Left ventricle myocardium superior (tissue), 1 donor: ENCODE measurements at places on chromosomes 3 and 15. TPM values are rescaled to one million over a fixed set of nuclear protein-coding genes. Genes with fewer than 3 reads are reported as not detected.

DNA sequence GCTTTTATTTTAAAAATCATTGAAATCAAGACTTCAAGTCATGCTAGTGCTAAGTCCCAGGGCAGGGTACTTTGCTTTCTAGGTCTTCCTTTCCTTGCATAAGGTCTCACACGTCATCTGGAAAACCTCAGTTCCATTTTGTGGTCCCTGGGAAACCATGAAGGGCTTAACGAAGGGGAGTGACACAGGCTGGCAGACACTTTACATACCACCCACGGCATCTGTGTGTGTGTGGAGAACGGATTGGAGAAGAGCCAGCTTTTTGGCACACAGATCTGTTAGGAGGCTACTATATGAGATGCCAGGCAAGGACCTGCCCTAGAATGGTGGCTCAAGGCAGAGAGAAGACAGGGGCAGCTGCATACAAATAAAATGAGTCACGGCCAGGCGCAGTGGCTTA lies 107.5 kb upstream of the NSMCE3 start:
- no peak for DNase-seq

PLSCR5 gene
- not detected for total RNA-seq

- DNase-seq, result no peak
These were observed 77.4 kb upstream of the SEC13 start for GRCh38 chr3:10398341-10398740.

SYNPR gene
- total RNA-seq, result not detected

- DNase-seq, result no peak
These were observed 54.9 kb downstream of the CCNL1 start for GRCh38 chr3:157104928-157105652.

GRCh38 chr15:50463423-50464358 lies 39.5 kb downstream of the USP8 start:
- DNase-seq, result no peak

GRCh38 chr3:154071146-154071545 lies 50.0 kb upstream of the ARHGEF26 start:
- no peak for DNase-seq

IP6K1 gene
- total RNA-seq, result 18.5 TPM

CASR gene
- total RNA-seq, result not detected

DNA sequence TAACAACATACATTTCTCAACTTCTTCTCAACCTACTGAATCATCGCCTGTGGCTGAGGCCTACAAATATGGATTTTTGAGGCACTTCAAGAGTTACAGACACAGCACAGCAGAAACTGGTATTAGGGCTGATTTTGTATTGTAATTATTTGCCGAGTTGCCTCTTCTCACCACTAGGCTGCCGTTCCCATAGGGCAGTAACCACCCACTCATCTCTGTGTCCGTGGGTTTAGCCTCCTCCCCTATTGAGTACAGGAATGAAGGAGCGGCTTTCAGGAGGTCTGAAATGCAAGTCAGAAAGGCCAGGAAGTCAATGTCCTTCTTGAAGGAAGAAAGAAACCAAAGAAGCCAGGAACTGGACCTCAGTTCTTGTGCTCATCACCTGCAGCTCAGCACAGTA lies 220.8 kb downstream of the MTHFS start:
- DNase-seq, result no peak

GRCh38 chr3:108450444-108450843 lies 60.0 kb downstream of the MYH15 start:
- DNase-seq, result no peak

- no peak for DNase-seq
These were observed 29.5 kb downstream of the GYG1 start for GRCh38 chr3:149020839-149021252.

DNA sequence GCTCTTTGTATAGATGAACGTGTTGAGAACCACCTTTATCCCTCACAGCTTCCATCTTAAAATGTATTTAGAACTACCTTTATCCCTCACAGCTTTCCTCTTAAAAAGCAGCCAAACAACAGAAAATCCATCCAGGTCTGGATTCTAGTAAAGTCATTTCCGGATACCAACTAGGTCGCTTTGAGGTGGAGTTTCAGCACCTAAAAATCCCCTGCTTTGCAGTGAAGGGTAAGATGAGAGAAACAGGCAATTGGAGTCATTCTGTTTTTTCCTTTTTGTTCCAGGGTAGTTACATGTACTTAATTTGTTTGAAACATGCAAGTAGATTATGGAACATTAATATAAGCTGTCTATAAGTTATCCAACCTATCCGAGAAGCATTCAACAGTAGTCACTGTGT lies 192.0 kb downstream of the UBE2E2 start:
- no peak for DNase-seq

- DNase-seq, result peak; percentile 71
These were observed 134.8 kb upstream of the MEF2A start for GRCh38 chr15:99430881-99431401.

PPM1L gene
- 56.4 TPM for total RNA-seq

THAP10 gene
- total RNA-seq, result 4.7 TPM

IFT57 gene
- 17.3 TPM for total RNA-seq

GRCh38 chr3:153260681-153261080 lies 98.7 kb downstream of the RAP2B start:
- DNase-seq, result no peak

PRRT3 gene
- total RNA-seq, result 0.35 TPM

PGBD4 gene
- total RNA-seq, result 1.7 TPM

SOX2 gene
- total RNA-seq, result 0.22 TPM

- DNase-seq, result no peak
These were observed 1.6 kb upstream of the GOLM2 start for GRCh38 chr15:44286814-44287452.

SLC22A13 gene
- not detected for total RNA-seq

- no peak for DNase-seq
These were observed 134.2 kb downstream of the WNT7A start for GRCh38 chr3:13745636-13746035.

DNA sequence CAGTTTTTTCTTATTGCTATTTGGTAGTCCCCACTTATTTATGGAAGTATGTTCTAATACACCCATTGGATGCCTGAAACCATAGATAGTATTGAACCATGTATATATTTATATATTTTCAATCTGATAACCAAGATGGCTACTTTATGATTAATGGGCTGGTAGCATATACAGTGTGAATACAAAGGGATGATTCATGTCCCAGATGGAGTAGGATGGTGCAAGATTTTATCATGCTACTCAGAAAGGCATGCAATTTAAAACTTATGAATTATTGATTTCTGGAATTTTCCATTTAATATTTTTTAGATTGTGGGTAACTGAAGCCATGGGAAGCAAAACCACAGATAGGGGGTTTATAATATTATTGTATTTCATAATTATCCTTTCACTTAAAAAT lies 35.2 kb downstream of the AP4E1 start:
- no peak for DNase-seq

- DNase-seq, result peak; percentile 61
These were observed 176.9 kb upstream of the LMCD1 start for GRCh38 chr3:8324747-8325146.

GADL1 gene
- not detected for total RNA-seq

STRIT1 gene
- total RNA-seq, result 0.79 TPM

DNA sequence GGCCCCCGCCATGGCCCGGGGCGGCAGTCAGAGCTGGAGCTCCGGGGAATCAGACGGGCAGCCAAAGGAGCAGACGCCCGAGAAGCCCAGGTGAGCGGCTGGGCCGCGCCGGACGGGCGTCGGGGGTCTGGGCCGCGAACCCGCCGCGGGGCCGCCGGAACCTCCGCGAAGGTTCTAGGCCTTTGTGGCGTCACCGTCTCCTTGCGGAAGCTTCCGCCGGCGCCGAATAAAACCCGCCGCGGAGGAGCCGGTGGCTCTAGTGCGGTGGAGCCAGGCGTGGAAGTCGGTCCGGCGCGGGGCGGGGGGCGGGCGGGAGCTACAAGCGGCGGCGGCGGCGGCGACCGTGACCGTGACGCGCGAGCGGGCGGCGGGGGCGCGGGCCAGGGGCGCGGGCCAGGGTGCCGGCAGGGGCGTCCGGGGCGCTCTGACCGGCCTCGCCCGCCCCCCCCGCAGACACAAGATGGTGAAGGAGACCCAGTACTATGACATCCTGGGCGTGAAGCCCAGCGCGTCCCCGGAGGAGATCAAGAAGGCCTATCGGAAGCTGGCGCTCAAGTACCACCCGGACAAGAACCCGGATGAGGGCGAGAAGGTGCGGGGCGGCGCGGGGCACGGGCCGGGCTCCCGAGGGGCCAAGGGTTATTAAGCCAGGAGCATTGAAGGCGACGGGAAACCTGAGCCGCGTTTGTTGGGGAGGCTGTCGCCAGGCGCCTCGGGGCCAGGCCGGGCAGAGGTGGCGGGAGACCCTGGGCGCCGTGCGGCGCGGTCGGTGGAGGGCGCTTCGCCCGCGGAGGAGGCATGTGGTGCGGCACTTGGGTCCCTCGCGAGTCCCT lies at the start of gene DNAJA4:
DNAJA4 (plus strand) TSS at position 259 of the 833 bp plus-strand sequence; CDS start at position 461, 202 bp downstream.
- peak; percentile 80 for DNase-seq

DNA sequence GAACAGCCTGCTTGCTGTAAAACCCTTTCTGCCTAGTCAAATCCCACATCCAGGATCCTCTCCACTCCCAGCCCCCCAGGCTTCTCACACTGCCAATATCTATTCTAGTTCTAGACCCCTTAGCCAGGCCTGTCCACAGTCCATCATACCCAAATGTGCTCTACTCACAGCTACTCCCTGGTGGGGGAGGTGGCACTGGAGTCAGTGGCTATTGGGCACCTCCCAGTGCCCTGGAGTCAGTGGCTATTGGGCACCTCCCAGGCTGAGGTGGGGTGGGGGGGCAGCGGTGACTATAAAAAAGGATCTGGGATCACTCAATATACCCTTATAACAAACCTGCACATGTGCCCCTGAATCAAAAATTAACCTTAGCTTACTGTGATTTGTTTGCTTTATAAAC lies 773 bp upstream of the DISP2 start:
- DNase-seq, result no peak

DNA sequence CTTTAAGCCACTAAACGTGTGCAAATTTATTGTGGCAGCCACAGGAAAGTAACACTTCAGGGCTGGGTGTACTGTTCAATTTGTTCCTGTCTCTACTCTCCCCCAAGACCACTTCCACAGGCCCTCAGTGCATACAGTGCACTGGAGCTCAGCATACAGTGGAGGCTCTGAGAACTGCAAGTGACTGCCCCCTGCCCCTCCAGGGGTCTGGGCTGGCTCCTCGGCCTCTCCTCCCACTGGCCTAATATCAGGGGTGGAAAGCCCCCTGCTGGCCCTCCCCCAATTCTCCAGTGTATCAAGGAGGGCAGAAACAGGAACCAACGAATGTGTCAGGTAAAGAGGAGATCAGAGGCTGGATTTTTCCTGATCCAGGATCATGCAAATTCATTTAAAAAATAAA lies 19.9 kb upstream of the HEG1 start:
- no peak for DNase-seq

DNA sequence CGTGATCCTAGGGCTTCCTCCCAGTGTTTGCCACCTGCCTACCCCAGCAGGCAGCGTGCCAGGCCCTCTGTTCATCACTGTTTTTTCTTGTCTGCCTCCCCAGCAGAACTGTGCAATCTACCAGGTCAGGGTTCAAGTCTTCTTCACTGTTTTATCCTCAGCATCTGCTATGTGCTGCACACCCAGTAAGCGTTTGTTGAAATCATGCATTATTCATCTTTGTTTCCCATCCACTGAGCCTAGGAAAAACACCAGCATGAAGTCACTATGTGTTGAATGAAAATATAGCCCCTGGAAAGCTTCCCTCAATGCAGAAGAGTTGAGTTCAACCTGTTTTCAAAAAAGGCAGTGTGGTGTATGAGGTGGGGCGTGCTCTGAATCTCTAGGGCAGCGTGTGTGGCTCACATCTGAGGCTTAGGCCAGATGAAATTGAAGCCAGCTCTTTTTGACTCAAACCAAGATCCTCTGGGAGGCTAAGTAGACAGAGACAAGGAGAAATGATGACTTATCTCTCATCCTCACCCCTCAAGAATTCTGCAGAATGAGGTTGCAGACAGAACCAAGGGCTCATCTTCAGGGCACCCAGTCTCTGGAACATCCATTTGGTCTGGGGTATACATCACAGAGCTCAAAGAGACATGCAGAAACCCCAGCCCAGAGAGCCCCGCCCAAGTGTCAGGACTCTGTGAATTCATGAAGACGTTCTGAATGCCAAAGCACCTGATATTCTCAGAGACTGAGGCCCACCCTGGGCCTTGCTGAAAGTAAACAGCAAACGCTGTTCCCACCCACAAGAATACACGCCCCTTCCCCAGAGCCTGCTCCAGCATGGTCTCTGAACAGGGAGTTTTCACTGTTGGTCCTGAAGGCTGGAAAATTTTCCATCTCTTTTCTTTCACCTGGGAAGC lies 5.7 kb upstream of the CAV3 start:
- no peak for DNase-seq

PRTG gene
- total RNA-seq, result 0.77 TPM

- DNase-seq, result no peak
These were observed 245.3 kb downstream of the PDZRN3 start for GRCh38 chr3:73379465-73379864.

- no peak for DNase-seq
These were observed 813.5 kb downstream of the MCTP2 start for GRCh38 chr15:95044745-95045417.

DNA sequence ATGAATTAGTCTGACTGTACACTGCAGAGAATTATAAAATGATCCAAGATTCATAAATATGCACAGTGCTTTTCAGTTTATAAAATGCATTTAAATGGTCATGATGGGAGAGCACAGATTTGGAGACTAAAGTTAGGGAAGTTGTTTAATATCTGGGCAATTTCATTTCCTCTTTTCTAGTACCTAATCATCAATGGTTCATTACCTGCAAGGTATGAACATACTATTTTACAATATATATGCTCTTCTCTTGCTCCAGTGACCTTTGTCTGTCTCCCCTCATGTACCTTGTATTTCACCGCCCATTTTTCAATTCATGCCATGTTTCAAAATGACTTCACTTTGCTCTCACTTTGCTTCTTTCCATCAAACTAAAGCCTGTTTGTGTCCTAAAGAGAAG lies 114.5 kb downstream of the SUCNR1 start:
- no peak for DNase-seq

- no peak for DNase-seq
These were observed 6.6 kb upstream of the ADGRG7 start for GRCh38 chr3:100602506-100603444.

LXN gene
- 3.3 TPM for total RNA-seq

- DNase-seq, result no peak
These were observed 9.8 kb downstream of the CCR4 start for GRCh38 chr3:32961189-32961715.

DNA sequence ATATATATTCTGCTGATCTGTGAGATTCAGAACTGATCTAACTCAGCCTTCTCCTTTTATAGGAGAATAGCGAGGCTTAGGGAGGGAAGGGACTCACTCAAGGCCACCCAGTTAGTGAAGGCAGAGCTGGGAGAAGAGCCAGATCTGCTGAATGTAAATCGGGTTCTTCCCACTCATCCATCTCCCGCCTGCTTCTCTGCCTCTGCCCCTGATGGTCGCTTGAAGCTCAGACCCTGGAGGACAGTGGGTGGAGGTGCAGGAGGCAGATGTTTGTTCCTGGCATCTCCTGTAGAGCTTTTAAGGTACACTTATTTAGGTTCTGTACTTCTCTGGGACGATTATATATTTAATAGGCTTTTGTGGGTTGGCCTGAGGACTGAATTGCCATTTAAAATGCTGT lies 4.3 kb downstream of the PDIA5 start:
- DNase-seq, result no peak

CEMIP gene
- not detected for total RNA-seq

ARID3B gene
- total RNA-seq, result 2.0 TPM

GLCE gene
- total RNA-seq, result 8.4 TPM
